GM12878 (cell line): ENCODE measurements at places on chromosomes 2 and 18.

GRCh38 chr2:105681927-105682326 lies 62.8 kb upstream of the NCK2 start:
- DNase-seq, result no peak

DNA sequence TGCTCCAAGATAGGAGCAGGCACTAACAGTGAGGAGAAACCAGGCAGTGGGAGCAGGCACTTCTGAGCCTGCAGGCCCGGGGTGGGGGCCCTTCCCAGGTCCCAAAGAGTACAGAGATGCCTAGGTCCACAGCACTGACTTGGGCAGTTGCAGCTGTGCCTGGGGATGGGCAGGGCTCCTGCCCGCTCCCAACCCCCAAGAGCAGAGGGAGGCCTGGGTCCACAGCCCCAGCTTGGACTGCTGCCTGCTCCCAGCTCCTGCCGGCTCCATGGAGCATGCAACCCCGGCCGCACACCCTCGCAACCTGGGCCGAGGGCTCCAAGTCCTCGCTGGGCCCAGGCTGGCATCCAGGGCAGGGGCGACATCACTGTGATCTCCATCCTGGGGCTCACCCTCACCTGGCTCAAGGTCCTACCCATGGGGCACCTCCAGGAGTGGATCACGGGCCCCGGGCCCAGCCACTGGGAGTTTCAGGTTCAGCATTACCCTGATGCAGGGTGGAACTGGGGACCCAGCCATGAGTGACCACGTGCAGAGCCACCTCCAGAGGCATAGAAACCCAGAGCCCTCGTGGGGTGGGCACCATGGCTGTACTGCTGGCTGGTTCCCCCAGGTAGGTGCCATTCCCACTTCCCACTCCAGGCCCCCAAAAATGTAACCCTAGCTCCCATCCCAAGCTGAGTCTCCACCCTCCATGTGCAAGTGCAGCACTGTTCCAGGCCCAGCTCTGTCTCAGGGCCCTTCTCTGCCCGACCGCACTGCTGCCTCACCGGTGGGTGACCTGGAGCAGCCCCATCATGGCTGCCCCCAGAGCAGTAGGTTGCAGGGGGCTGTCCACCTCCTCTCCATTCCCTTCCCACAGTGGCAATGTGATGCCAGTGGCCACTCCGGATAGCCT lies 325.6 kb downstream of the NR4A2 start:
- no peak for DNase-seq

DNA sequence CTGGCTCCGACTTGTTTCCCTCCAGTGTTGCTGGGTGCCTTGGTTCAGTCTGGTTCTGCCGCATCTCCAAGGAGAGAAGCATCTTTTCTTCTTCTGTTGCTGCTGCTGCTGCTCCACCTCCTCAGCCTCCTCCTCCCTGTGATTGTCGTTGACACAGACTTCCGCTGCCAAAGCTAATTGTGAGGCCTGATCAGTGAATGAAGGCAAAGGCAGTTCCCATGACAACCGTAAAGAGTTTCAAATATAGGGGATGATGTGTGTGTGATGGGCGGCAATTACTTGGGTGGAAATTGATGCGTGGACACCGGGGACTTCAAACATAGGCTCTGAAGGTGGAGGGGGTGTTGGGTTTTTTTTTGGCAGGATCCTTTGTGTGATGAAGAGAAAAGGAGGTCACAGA lies 13.7 kb downstream of the TET3 start:
- no peak for DNase-seq

GRCh38 chr2:32627441-32627813 lies 423 bp upstream of the TTC27 start:
- no peak for DNase-seq

- no peak for DNase-seq
Observed at GRCh38 chr2:107588181-107588580, 238.5 kb upstream of the RGPD4 start.

DNA sequence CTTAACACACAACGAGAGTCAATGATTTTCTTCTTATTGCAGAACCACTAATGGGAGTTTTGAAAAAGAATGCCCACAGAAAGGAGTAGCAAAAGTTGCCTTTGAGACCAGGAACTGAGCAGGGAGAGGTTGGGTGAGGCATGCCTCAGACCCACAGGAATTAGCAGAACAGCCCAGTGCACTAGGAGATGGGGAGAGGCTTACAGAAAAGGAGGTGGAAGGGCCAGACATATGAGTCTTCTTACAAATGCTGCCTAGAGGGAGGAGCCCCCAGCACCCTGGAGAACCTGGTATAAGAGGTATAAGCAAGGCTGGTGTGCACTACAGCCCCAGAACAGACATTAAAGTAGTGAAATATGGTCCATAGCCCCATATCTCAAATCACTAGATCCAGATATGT lies 162.0 kb downstream of the DTNA start:
- DNase-seq, result no peak

- no peak for DNase-seq
Observed at GRCh38 chr2:229715895-229716507, 1.6 kb upstream of the DNER start.

- no peak for DNase-seq
Observed at GRCh38 chr2:30730736-30731647, 76.3 kb downstream of the CAPN13 start.

DNA sequence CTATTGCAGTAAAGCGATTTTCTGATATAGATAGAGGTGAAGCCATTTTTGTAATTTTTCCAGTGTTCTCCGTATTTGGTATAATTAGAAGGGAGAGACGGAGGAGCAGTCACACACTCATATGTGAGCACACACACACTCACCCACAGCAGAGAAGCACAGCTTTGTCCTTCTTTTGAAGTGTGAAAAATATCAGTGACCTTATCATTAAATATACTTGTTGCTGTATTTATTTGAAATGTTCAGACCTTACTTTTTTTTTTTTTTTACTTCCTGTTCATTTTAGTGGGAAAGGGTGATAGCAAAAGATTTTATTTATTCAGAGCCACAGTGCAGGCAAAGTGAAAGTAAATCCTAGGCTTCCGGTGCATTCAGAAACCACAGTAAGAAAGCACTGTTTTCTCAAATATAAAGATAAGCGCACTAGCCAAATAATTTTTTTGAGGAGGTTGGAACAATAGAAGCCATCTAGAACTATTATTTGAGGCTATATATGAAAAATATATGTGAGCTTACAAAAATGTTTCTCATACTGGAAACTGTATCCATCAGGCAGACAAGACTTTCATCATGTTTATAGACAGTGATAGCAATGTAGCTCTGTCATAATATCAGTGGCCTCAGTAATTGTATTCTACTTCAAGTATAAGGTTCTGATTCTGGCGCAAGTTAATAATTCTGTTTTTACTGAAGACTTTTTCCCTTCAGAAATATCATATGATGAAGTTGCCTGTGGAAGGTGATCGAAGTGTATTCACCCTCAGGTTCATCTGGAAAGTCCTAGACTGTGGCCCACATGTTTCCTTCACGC lies 37.2 kb downstream of the TSHZ1 start:
- DNase-seq, result no peak

DNA sequence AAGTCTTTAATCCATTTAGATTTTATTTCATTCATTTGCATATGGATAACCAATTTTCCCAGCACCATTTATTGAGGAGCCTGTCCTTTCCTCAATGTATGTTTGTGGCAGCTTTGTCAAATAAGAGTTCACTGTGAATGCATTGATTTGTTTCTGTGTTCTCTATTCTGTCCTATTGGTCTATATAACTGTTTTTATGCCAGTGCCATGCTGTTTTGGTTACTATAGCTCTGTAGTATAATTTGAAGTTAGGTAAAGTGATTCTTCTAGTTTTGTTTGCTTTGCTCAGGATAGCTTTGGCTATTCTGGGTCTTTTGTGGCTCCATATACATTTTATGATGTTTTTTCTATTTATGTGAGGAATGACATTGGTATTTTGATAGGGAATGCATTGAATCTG lies 7.4 kb downstream of the MYO3B start:
- no peak for DNase-seq

GRCh38 chr2:222102575-222103349 lies 196.0 kb downstream of the PAX3 start:
- DNase-seq, result no peak

- no peak for DNase-seq
Observed at GRCh38 chr2:219989744-219990143, 362.3 kb downstream of the SLC4A3 start.

DNA sequence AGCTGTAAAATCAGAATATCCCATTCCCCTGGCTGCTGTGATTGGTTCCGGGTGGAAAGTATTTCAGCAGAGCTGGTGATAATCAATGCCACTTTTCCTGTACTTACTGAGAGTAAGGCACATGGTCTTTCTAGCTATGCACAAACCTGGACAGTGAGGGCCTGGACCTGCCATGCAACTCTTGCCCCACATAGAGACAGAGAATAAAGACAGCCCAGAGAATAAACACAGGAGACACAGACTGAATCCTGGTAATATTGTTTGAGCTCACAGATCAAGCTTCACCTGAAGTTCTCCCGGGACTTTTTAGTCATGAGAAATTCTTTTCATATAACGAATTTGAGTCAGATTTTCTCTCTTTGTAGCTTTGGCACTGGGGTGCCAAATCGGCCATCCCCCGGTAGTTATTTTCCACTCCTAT lies 81.9 kb downstream of the ACAA2 start:
- DNase-seq, result no peak

DNA sequence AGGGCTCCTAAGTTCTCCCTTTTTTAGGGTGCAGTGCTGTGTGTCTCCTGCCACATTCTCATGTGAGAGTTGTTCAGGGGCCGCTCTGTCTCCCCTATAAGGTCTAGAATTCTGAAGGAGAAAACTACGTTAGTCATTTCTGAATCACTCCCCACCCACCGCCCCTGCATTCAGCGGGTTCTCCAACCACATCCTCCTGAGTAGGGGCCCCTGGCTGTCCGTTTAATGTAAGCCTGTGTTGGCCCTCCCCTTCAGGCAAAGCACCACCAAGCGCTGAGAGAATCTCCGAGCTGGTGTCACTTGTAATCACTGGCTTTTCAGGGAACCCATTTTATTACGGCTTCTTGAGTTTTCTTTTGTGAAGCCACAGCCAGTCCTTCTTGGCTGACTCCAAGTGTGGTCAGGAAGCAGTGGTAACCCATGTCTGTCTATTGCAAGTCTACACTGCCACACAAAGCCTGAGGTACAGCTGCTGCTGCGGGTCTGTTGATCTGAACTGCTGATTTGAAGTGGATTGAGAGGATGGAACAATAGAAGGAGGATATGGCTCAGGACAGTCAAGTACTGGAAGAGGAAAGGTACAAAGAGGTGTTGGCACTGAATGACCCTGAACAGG lies 16.9 kb downstream of the LCT start:
- peak; percentile 48 for DNase-seq

DNA sequence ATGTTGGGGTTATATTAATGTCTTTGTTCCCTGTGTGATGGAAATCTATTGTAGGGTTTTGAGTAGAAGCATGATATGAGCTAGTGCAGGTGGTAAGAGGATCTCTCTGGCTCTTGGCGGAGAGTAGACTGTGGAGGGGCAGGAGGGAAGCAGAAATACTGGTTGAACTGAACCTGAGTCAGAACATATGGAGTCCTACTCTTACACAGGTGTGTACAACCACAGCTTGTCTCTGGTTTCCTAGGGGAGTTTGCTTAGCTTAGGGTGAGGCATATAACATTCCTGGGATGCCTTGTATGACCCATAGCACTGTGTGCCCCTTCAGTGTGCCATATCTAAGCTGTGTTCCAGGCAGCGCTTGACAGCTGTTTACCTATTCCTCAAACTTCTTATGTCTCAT lies 97.3 kb upstream of the GCFC2 start:
- DNase-seq, result no peak

DNA sequence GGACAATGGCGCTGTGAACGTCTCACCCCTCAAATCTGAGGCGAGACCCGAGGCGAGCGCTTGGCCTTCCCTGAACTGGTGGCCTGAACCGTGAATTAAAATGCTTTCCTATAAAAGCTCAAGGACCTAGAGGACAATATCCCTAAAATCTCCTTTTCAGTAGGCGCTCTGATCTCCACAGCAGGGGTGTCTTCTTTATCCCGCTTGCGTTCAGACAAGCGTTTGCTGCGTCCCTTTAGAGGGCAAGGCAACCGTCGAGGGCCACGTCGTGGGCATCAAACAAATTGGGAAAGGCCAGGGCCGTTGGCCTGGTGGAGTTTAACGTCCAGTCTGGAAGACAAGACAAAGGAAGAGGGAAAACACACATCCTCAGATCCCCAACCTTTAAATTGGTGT lies 1.3 kb upstream of the RAX start:
- no peak for DNase-seq

GRCh38 chr2:38194751-38195150 lies 118.8 kb upstream of the CYP1B1 start:
- no peak for DNase-seq

DNA sequence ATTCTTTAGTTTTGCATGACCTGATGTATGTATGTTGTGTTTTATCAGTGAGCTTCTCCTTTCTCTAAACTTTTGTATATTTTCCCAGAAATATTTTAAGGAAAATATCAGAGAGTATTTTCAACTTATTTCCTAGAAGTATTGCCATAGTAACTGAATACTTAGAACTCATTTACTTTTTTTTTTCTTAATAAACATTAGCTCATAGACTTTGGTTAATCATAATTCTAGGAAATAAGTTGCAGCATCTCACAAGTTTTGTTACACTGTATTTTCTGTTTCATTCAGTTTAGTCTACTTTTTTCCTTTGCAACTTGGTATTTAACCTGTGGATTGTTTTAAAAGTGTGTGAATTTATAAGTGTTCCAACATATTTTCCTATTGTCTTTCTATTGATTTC lies 27.5 kb downstream of the SMCHD1 start:
- DNase-seq, result no peak

DNA sequence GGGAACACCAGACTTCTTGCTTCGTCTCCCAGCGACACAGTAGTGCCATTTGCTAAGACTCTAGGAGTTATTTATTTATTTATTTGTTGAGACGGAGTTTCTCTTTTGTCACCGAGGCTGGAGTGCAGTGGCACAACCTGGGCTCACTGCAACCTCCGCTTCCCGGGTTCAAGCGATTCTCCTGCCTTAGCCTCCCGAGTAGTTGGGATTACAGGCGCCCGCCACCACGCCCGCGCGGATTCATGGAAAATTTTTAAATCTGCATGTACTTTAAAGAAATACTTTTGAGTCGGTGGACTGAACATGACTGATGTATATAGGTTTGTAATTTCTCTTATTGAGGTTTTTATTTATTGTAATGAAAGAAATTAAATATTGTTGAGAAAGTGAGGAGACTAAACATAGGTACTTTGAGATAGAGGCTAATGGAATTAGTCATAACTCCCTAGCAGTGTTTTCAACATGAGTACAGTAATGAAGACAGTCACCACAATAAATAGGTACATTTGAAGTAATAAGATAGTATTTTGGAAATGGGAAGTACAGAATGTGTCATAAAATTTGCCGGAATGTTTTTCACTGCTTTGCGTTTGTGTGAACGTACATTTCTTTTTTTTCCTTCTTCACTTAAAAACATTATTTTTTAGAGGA lies 983 bp downstream of the MTX2 start:
- DNase-seq, result no peak

- DNase-seq, result no peak
Observed at GRCh38 chr18:7290077-7290476, 59.2 kb downstream of the LRRC30 start.

- no peak for DNase-seq
Observed at GRCh38 chr2:239223310-239224198, 177.3 kb downstream of the HDAC4 start.

GRCh38 chr2:163812926-163813520 lies 77.2 kb upstream of the FIGN start:
- DNase-seq, result no peak
